ENCODE measurements at places on chromosomes 7 and 10.

DNA sequence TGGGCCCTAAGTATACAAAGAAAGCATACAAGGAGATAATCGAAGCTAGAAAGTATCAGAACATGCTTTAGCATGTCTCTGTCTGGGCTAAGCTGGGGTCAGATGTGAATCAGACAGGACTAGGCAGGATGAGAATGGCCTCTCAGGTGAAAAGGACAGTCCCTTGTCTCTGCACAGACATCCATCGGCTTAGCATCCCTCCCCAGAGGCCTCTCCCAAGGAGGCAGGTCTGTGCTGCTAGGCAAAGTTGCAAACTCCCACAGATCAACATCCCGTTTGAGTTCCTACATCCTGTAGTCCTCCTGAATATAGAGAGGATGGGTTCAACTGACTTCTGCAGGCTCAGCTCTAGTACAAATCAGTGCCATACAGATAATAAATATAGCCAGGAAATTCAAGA, 24.5 kb downstream of the CHST15 start:
- DNase-seq: no peak

- no peak for DNase-seq
These were observed 41.1 kb downstream of the MINPP1 start for GRCh38 chr10:87545783-87546182.

GRCh38 chr7:115475206-115475605, 553.3 kb downstream of the MDFIC start:
- DNase-seq: no peak

- no peak for DNase-seq
These were observed 182.6 kb upstream of the TMEM106B start for GRCh38 chr7:12028508-12028907.

DNA sequence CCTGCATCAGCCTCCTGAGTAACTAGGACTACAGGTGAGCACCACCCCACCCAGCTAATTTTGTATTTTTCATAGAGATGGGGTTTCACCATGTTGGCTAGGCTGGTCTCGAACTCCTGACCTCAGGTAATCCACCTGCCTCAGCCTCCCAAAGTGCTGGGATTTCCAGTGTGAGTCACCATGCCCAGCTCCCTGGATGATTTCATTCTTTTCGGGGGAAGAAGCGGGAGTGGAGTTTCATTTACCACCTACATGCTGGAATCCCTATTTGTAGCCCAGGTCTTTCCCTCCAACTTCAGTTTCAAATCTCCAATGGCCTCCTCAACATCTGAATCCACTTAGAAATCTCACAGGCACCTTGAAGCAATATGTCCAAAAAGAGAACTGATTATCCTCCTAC, 2.9 kb upstream of the BTRC start:
- no peak for DNase-seq

GRCh38 chr7:3234051-3234450, 67.0 kb upstream of the SDK1 start:
- DNase-seq: no peak

GRCh38 chr7:51035716-51036115, 253.0 kb upstream of the GRB10 start:
- DNase-seq: no peak

- DNase-seq: no peak
These were observed 176.7 kb downstream of the GRID1 start for GRCh38 chr10:86189891-86190290.

- no peak for DNase-seq
These were observed 29.0 kb downstream of the DIP2C start for GRCh38 chr10:660413-660969.

DNA sequence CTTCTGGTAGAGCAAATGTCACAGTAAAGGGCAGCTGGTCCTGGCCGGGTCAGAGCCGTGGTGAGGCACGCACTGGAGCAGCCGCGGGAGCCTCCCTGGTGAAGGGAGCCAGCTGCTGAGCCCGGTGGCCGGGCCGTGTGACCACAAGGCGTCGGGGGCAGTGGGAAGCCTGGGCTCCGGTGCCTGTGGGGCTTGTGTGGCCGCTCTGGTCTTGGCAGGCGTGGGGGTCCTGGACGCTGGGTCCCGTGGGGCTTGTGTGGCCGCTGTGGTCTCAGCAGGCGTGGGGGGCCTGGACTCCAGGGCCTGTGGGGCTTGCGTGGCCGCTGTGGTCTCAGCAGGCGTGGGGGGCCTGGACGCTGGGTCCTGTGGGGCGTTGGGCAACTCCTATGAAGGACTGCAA, 57.2 kb downstream of the NKX6-2 start:
- no peak for DNase-seq

GRCh38 chr10:97682042-97682441, 5.0 kb downstream of the AVPI1 start:
- no peak for DNase-seq

DNA sequence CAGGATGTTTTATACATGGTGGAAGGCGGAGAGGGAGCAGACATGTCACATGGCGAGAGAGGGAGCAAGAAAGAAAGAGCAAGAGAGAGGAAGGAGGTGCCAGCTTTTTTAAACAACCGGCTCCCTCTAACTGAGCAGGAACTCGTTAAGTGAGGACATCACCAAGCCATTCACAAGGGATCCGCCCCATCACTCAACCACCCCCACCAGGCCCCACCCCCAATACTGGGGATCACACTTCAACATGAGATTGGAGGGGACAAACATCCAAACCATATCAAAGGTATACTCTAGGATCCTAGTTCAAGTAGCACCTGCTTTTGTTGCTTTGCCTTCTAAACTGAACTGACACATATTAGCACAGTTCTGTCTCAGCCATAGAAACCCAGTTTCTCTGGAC, 141.9 kb upstream of the KLF14 start:
- no peak for DNase-seq

GRCh38 chr10:128318366-128318765, 192.1 kb upstream of the MKI67 start:
- no peak for DNase-seq

- no peak for DNase-seq
These were observed 562.9 kb upstream of the TPK1 start for GRCh38 chr7:145398758-145399157.

GRCh38 chr10:119447823-119448546, 94.5 kb downstream of the RGS10 start:
- DNase-seq: no peak

- DNase-seq: no peak
These were observed 142.2 kb downstream of the TRIL start for GRCh38 chr7:28815928-28816373.

DNA sequence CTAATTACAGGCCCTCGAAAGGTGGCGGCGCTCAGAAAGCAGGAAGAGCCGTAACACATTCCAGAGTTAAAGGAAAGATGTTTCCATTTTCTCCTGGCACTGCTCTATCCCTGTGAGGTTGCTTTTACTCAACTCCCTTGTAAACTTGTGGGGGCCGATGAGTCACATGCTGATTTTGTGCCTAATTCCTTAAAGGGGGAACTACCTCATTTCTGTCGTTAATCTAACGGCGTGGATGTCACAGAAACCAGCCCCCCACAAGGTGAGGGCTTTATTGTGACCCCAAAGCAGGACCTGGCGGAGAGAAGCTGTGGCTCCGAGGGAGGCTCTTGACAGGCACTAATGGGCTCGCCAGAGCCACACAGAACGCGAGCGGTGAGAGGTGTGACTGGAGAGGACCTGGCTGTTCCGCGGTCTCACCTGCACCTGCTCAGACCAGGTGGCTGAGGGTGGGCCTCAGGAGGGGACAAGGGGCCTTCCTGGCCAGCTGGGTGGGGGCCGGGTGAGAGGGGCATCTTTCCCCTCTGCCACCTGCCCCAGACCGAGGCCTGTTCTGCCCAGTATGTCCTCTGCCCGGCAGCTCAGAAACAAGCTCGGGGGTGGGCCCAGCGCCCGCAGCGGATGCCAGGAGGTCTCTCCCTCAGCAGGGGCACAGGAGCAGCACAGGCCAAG, 50.9 kb downstream of the CALML3 start:
- DNase-seq: no peak

- no peak for DNase-seq
These were observed 150.5 kb upstream of the IGFBP3 start for GRCh38 chr7:46071601-46072000.

DNA sequence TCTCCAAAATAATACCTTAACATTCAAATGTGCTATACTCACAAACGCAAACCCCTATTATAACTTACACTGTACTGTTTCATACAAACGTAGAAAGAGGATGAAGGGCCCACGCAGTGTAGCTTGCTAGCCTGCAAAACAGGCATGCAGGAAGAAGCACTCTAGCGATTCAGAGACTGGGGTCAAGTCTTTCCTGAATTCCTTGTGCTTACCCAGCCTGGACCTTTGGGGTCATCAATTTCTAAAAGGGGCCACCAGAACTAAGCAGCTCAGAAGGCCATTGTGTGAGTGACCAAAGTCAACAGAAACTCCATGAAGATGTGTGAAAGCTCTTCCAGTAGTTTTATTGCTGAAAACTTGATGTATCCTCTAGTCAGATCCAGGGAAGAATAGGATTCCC, 111.9 kb downstream of the SVIL start:
- no peak for DNase-seq

DNA sequence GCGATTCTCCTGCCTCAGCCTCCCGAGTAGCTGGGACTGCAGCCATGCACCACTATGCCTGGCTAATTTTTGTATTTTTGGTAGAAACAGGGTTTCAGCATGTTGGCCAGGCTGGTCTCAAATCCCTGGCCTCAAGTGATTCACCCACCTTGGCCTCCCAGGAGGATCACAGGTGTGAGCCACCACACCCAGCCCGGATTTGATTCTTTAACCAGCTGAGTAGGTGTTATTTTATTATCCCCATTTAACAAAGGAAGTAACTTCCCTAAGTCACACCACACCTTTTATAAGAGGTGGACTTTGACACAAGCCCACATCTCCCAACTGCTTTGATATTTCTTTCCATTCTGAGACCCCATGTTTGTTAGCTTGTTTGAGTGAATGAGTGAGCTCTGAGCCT, 25.0 kb downstream of the SLC25A28 start:
- no peak for DNase-seq

- no peak for DNase-seq
These were observed 5.0 kb downstream of the CD36 start for GRCh38 chr7:80643336-80643915.

DNA sequence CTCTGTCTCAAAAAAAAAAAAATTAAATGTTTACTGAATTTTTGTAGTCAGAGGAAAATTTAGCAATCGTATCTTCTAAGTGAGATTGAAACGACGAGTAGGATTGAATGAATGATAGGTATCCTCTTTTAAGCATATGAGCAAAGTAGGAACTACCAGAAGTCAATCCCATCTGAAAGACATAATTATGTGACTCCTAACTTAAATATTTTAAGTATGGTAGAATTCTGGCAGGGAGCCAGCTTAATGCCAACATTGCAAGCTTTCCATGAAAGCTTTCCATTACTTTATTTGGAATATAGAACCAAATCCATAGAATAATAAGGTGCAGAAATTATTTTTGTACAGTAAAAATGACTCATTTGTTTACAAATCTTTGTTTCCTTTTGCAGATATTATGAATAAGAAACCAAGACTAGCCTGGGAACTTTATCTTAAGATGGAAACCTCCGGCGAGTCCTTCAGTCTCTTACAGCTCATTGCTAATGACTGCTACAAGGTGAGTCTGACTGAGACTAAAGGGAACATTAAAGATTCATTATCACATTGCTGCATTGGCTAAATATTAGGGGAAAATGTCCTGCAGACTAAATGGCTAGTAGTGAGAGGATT, 50.2 kb upstream of the UBN2 start:
- no peak for DNase-seq

DNA sequence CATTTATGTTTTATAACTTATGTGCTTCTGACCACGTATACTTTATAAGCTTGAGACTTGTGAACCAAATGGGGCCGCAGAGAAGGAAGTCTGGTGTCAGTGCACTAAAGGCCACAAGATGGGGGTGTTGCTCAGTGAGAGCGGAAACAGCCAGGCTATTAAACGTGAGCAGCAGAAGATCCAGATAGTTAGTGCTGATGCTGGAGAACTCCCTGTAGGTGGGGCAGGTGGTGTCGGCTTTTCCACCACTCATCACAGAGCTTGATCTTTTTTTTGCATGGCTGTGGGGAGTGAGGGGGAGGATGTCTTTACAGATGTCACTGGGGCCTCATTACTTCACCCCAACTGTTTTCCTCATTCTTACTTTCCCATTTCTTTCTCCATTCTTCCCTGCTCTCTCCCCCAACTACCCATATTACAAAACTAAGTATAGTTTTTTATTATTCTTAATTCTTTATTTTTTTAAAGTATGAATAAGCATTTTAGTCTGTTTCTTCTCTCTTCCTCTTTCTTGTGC, 34.7 kb downstream of the ACADSB start:
- peak; percentile 5 for DNase-seq

DNA sequence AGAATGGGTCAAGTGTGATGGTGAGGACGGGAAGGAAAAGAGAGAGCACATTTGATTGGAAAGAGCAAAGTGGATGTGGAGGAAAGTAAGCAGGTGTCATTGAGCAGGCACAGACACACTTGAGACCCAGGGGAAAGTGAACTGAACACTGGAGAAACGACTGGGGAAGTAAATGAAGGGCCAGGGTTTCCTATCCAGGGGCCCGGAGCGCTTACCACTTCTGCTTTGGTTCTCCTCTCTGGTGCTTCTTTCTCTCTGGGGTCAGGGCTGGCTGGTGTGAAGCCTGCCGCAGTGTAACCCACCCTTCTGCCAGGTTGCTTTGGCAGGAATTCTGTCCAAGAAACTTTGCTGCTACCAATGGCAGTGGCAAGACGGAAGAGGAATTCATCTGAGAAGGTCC, 219.3 kb downstream of the SKAP2 start:
- DNase-seq: no peak

DNA sequence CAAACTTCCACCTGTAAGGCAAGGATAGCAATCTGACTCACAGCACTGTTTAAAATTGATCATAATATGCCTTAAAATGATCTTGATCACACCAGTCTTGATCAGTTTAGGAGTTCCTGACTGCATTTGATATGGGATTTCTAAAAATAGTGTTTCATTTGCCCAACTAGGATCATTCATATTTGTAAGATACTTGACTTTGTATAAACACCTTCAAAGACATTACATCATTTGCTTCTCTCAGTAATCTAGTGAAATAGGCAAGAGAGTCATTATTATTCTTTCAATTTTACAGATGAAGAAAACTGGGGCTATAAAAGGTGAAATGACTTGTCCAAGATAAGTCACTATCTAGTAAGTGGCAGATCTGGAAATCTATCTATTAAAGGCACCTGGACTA, 521.1 kb downstream of the GATA3 start:
- DNase-seq: no peak

- DNase-seq: no peak
These were observed 102.1 kb upstream of the MDFIC start for GRCh38 chr7:114819616-114820362.

DNA sequence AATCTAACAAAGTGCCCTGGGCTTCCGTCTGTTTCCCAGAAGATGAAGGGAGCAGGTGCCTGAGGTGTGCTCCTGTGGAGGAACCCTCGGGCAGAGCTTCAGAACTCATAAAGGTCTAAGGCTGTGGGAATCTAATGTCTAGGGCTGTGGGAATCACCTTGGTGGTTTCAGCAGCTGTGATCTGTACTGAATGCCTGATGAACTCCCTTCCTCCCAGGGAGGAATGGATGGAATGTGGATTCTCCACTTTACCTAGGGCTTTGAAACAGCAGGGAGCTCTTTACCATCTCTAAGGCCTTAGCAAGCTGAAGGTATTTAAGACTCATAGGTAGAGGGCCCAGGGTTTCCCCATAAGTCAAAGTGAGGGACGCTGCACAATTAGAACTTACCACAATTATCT, 36.0 kb upstream of the SEMA3E start:
- DNase-seq: no peak
